Activated T-helper 1 cell treated with anti-CD3 and anti-CD28 coated beads, Interleukin-2, amount 50 U/mL, for 16 hours (primary cell): ENCODE measurements at places on chromosomes 3 and 15.

DNA sequence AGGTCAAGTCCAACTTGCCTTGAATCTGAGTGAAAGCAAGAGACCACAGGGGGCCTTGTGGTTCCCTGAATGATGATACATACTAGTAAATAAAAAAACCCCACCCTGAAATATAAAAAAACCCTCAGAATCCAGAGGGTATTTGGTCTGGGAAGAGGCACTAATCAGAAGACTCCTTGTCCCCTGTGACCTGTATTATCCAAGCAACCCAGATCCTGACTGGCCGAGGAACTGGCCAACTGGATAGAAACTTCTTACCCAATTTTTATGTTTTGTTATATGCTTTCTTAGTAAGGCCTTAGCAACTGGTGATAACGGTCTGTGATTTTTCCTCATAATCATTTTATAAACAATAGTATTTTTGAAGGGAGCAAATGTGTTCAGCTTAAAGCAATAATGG lies 17.5 kb downstream of the ABI3BP start:
- DNase-seq = no peak

GRCh38 chr3:133862161-133862560 lies 33.5 kb downstream of the RAB6B start:
- DNase-seq = no peak

DNA sequence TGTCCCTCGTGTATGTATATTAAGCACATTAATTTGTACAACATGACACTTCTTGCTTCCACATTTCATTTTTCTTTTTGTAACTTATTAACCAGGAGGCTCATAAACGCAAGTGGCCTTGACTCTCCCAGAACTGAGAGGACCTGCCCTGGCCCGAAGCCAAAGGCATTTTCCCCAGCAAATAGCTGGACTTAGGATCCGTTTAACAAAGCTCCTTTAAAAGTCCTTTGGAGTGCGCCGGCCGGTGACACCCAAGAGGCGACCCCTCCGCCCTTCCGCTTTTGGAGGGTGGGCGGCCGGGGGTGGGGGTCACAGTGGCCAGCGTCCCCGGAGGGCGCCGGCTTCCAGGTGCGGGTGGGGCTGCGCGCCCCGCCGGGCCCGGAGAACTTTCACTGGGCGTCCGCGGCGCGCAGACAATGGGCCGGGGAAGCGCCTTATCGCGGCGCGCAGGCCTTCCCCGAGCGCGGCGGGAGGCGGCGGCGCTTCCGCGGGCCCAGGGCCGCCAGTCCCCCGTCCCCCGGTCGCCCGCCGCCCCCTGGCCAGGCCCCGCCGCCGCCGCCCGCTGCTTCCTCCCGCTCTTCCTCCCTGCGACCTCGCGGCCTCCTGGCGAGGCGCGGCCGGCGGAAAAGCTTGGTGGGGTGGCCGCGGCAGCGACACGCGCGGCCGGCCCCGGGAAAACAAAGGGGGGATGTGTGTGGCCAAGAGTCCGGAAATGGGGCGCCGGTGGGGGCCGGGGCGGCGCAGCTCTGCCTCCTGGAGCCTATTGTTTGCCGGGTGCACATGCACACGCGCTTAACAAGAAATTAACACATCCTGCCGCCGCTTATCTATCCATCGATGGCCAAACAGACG lies 613.4 kb downstream of the MCTP2 start:
- DNase-seq = no peak

- DNase-seq = no peak
These were observed 245.0 kb downstream of the UACA start for GRCh38 chr15:70518201-70519003.

- no peak for DNase-seq
These were observed 51.7 kb downstream of the SEMA5B start for GRCh38 chr3:122975924-122976293.

DNA sequence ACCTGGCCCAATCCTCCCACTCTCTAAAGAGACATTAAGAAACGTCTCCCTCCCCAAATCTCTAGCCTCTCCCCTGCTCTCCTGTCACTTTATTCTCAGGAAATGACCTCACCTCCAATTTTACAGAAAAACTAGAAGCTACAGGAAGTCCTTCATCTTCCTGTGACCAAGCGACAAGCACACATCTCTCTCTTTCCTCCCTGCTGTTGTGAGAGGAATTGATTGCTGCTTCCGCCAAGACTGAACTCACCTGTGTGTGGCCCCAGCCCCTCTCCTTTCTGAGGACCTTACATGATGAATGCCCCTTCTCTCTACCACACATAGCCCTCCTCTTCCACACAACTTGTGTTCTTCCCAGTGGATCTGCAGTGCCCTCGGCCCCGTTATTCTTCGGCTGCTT lies 18.2 kb downstream of the DNAJB8 start:
- DNase-seq = no peak

GRCh38 chr3:22039161-22039560 lies 288.2 kb upstream of the ZNF385D start:
- DNase-seq = no peak

DNA sequence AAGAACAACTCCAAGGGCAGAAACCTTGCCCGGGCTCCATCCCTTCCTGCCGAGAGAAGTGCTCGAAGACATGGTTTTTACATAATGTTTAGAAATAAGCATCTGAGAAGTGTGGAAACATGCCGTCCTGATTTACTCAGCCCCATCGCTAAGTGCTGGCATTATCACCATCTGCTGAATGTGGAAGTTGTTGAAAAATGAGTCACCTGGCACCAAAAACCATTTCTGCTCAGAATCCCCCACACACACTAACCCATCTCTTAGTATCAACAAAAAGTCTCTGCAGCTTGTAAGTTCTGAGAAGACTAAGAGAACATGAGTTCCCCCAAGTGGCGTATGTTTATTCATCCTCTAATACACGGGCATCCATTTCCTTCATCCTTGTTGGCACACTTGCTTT lies 51.0 kb upstream of the ARL8B start:
- DNase-seq = no peak

DNA sequence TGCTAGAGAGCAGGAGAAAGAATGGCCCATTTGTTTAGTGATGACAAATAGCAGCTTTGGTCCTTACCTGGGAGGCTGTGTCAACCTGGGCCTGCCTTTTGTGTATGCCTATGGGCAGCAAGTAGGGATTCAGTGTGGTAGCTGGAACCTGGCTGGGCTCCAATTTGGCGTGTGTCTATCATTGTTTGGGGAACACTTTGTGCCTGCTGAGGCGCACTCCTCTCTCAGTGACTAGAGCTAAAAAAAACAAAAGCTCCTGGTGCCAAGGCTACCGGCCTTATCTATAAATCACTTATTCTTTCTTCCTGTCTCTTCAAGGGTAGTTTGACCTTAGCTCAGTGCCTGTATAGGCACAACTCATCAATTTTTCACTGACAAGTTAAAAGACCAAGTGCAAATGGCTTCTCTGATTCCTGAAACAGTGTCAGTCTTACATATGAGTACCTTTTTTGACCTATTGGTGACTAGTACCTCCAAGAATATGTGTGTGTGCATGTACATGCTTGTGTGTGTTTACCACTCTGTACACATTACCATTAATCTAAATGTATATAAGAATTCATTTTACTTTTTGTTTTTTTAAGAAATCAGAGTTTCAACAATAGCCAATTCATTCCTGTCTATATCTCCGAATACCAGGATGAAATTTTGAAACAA lies 54.6 kb downstream of the GMNC start:
- no peak for DNase-seq

GRCh38 chr3:71433631-71434030 lies 149.9 kb downstream of the FOXP1 start:
- DNase-seq = no peak

DNA sequence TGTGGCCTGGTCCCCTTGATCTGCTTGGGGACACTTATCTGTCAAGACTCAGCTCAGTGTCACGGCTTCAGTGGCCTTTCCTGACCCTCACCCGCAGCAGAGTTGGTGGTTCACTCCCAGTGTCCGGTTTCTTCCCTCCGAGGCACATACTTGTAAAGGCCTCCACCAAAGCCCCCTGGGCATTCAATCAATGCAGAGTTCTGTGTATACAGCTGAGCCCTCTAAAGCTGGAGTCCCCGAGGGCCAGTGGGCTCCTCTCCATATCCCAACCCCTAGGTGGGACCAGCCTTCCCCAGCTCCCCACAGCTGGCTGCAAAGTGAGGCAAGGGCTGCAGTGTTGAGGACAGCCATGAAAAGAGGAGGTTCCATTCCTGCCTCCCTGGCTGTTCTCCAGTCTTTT lies 70.9 kb upstream of the RGMA start:
- DNase-seq = no peak

DNA sequence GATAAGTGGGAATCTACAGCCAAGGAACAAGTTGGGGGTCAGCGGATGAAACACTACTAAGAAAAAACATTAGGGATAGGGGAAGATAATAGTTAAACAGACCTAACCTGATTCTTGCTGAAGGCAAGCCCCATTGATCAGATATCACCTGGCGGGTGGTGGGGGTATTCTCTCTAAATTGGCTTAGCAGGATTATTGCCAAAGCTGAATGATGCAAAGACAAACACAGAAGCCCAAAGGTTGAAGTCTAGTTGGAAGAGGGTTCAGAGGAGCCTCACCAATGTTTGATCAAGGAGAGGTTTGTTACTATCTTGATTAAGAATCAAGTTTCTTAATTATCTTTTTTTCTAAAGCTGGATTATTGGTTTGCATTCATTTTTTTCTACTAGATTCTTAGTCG lies 371.9 kb upstream of the CNTN4 start:
- no peak for DNase-seq

GRCh38 chr15:25501828-25502446 lies 63.1 kb upstream of the UBE3A start:
- DNase-seq = no peak

GRCh38 chr3:114502204-114502603 lies 208.4 kb downstream of the TIGIT start:
- DNase-seq = no peak

- no peak for DNase-seq
These were observed 57.7 kb upstream of the CTSH start for GRCh38 chr15:79002581-79002980.

DNA sequence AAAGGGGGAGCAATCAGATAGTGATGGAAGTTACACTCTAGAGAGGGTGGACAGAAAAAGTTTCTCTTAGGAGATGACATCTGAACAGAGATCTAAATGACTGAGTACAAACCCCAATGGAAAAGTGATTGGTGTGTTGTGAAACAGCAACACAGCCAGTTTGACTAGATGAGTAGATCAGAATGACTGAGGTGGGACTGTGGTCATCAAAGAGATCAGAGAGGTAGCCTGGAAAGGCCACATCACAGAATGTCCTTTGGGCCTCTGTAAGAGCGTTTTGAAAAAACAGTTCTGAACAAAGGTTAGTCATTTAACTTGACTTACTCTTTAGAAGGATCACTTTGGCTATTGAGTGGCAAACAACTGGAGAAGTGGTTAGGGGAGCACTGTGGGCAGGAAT lies 10.6 kb downstream of the LRRC58 start:
- DNase-seq = no peak

- no peak for DNase-seq
These were observed 7.4 kb downstream of the MKRN3 start for GRCh38 chr15:23572844-23573243.

- DNase-seq = no peak
These were observed 26.0 kb downstream of the FBXW12 start for GRCh38 chr3:48397767-48398681.

DNA sequence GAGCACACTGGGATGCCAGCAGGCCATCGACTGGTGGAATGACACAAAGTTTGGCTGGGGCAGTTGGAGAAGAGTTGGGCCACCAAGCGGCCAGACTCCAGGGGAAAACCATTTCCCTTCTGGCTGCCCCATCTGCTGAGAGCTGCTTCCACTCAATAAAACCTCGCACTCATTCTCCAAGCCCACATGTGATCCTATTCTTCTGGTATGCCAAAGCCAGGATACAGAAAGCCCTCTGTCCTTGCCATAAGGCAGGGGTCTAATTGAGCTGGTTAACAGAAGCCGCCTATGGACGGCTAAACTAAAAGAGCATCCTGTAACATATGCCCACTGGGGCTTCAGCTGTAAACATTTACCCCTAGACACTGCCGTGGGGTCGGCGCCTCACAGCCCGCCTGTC lies 55.1 kb downstream of the NKIRAS1 start:
- no peak for DNase-seq

DNA sequence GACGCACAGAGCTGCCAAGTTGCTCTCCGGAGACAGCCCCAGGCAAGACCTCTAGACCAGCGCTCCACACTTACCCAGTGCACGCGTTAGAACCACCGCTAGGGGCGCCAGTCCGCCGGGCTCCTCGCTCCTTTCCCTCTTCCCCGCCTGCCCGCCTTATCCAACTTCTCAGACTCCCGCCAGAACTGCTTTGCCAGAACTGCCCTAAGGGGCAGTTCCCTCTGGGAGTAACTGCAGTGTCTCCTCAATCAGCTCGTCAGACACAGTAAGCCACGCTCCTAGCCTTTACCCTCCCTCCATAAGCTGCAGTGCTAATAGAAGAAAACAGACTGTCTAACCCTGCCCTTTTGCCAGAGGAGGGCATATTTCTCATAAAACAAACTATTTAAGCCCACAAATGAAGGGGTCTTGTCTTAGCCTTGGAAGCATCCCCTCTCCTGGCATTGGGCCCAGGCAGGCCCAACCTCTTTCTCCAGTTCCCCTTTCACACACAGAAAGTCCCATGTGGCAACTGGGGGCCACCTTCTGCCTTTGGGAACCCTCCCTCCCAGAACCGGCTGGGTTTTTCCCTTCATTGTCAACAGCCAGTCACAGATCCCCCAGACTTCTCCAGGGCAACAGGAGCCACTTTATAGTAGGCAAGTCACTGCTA lies 3.7 kb downstream of the BMF start:
- DNase-seq = peak; percentile 66

DNA sequence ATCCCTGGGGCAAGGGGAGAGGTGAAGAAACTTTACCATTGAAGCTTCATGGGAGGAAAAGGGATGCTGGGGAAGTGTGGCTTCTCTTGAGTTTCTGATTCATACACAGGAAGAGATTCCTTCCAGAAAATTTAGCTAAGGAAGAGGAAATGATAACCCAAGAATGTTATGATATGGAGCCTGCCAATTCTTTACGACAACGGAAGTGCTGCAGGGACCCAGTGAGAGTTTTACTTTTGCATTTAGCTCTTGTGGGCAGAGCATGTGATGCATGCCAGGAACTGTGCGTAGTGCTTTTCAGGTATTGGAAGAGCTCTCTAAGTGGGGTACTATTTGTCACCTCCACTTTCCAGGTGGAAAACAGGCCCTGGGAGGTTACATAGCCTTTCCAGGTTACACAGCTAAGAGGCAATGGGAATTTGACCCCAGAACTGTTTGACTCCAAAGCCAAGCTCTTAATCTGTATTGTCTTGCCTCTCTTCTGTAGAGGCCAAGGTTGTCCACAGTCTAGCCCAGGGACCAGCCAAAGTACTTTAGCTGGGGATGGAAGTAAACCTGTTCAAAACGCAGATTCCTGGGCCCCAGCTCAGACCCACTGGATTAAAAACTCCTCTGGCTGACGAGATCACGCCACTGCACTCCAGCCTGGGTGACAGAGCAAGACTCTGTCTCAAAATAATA lies 23.0 kb downstream of the CMTM7 start:
- no peak for DNase-seq

DNA sequence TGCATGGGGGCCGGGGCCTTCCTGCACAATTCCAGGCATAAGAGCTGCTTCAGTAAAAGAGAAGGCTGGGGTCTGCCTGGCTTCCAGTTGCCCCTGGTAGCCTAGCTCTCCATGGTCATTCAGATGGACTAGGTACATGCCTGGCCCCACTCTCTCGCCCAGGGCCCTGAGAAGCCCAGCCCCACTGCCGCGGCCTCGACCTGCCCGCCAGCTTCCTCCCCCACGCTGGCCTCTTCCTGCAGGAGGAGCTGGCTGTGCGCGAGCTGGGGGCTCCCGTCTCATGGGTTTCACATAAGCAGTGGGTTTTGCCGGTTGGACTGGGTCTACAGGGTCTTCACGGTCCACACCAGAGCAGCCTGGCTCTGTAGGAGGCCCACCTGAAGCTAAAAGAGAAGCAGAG lies 3.6 kb downstream of the PRR20G start:
- DNase-seq = no peak

GRCh38 chr3:71025516-71025915 lies 558.0 kb downstream of the FOXP1 start:
- DNase-seq = no peak
